H7 (cell line): ENCODE measurements at places on chromosomes 12 and 14.

- DNase-seq = no peak
Measured at GRCh38 chr12:77377116-77377515, 311.7 kb upstream of the E2F7 start.

GRCh38 chr14:84749191-84749955 lies 780.6 kb upstream of the FLRT2 start:
- DNase-seq = no peak

GRCh38 chr14:30240018-30240417 lies 312.4 kb upstream of the PRKD1 start:
- no peak for DNase-seq

DNA sequence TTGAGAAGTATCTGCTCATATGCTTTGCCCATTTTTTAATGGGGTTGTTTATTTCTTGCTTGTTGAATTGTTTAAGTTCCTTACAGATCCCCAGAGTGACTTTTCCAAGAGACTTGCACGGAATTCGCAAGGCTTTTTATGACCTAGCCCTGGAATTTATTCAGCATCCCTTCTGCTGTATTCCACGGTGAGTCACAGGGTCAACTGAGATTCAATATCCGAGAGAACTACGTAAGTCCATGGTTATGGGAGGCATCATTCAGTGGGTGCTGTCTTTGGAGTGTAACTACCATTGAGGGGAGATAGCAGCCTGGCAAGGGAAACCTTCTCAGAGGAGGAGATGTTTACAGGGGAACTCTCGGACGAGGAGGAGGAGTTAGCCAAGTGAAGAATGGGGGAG lies 20.9 kb upstream of the GPRC5A start:
- DNase-seq = no peak

DNA sequence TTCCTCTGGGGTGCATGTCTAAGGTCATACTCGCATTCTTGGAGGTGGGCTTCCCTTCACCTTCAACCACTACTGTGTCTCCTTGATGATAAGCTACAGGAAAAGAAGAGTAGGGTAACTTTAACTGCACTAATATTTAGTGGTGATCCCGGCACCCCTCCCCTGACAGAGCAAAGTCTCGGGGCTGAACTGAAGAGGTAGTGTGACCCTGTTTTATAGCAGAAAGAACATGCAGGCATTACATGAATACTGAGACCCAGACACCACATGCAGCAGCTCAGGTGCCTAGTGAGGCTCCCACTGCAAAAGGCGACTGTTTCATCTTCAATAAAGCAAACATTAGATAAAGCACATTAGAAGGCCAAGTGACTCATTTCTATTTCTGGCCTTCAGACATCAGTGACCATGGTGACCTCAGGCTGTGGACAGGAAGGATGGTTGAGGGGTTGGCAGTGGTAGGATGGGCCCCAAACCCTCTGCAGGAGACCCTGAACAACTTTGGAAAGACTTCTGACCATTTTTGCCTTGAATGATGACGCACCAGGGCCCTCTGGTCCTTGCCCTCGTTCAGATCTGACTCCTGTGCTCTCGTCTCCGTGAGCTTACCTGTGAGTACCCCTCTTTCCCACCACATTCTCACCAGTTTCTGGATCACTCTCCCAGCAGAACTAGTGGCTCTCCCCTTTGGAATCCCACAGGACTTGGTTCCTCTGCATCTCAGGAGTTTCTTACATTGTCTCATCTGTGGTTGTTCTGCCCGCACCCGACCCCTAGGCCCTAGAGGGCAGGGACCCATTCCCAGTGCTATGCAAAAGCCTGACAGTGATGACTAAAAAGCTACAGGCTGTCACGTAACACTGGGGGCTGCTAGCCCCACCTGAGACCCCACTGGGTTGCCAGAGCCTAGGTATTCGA lies 23.8 kb upstream of the JPH4 start:
- DNase-seq = no peak

DNA sequence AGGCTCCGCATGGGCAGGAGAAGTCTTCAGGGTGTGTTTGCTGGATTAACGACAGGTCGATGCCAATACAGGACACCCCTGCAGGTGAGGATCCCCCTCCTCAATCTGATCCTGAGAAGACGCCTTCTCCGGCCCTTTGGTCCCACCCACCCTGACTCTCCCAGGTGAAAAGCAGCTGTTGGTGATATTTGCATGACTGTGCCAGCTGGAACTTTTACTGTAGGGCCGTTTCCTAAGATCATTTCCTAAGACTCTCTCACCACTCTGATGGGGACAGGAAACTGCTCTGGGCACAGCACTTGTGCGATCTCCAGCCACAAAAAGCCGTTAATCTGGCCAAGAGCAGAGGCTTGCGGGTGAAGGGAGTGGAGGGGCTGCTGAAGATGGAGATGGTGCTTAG lies 16.8 kb upstream of the EIF5 start:
- DNase-seq = peak; percentile 70
